Fibroblast of gingiva (primary cell): ENCODE measurements at places on chromosomes 4 and X.

DNA sequence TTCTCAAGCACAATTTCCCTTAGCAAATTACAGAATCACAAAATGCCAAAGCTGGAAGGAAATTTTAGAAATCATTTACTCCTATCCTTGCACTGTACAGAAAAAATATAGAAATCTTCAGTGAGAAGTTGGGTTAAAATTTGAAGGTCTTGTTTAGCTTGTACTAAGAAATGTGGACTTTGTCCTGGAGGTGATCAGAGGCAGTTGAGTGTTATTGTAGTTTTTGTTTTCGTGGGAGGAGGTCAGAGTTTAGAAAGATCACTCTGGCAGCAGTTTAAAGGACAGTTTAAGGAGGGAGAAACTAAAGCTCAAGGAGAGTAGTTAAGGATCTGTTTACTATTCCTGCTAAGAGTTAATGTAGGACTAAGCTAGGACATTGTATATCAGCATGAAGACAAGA is 54.4 kb upstream of the CXorf51B start:
- DNase-seq = no peak

- no peak for DNase-seq
Measured at GRCh38 chrX:49089553-49089952, 9.9 kb upstream of the WDR45 start.

DNA sequence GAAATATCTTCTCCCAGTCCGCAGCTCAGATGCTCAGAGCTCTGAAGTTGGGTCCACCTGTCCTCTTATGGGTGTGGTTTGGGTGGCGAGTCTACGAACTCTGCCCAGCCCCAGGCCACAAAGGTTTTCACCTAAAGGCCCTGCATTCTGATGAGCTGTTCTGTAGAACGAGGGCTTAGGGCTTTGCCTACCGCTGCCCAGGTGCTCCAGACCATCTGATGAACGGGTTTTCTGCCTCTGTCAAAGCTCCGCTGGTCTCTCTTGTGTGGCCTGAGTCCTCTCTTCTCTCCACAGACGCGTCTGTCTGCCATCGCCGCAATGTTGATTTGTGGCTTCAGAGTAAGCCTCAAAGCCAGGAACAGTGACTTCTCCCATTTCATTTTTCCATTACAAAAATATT is 28.4 kb upstream of the CPLX1 start:
- no peak for DNase-seq

DNA sequence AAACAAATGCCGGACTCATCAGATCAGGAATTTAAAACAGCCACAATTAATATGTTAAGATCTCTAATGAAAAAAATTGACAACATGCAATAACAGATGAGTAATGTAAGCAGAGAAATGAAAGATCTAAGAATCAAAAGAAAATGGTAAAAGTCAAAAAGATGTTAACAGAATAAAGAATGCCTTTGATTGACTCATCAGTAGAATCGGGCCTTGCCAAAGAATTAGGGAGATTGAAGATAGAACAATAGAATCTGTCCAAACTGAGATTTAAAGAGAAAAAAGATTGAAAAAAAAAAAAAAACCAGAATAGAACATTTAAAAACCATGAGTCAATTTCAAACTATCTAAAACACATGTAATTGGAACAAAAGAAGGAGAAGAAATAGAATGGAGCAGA is 25.9 kb upstream of the GUCY1A1 start:
- no peak for DNase-seq

DNA sequence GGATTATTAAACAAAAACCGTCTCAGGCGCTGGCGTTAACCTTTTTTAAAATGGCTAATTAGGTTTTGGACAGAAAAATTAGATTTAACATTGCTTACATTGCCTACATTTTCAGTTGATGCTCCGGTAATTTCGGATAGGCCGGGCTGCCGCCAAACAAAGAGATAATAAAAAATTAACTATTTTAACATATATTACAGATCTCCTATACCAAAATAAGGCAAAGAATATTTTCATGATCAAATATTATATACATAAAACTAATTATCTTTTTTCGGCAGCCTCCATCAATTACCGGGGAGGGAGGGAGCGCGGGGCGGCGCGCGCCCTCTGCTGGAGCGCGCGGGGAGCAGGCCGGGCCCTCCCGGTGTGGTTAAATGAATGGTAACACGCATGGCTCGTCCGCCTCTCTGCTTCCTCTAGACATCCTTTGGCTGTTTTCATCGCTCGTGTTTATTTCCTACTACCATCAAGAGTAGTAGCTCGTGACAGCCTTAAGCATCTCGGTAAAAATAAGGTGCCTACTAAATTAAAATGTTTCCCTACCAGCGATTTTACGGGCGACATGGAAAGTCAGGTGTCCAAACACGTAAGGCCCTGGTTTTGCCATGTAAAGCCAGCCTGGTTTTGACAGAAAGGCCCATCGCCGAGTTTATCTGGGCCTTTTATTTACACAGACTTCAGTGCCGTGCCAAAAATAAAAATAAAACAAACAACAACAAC is 52.4 kb upstream of the TMEM33 start:
- DNase-seq = peak; percentile 14

GRCh38 chr4:42398171-42398870 is 1.0 kb downstream of the SHISA3 start:
- no peak for DNase-seq

DNA sequence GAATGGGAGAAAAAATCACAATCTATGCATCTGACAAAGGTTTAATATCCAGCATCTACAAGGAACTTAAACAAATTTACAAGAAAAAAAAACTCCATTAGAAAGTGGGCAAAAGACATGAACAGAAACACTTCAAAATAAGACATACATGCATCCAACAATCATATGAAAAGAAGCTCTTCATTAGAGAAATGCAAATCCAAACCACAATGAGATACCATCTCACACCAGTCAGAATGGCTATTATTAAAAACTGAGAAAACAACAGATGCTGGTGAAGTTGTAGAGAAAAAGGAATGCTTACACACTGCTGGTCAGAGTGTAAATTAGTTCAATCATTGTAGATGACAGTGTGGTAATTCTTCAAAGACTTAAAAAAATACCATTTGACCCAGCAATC is 306.0 kb upstream of the TBX22 start:
- no peak for DNase-seq

DNA sequence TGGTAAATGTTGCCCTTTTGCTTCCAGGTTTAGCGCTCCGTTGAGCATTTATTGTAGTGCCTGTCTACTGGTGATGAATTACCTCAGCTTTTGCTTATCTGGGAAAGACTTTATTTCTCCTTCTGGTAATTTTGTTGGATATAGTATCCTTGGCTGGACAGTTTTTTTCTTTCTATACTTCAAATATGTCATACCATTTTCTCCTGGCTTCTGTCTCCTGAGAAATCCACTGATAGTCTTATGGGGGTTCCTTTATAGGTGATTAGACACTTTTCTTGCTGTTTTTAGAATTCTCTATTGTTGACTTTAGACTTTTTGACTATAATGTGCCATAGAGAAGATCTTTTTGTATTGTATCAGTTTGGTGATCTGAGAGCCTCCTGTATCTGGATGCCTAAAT is 73.5 kb downstream of the ARFIP1 start:
- no peak for DNase-seq

DNA sequence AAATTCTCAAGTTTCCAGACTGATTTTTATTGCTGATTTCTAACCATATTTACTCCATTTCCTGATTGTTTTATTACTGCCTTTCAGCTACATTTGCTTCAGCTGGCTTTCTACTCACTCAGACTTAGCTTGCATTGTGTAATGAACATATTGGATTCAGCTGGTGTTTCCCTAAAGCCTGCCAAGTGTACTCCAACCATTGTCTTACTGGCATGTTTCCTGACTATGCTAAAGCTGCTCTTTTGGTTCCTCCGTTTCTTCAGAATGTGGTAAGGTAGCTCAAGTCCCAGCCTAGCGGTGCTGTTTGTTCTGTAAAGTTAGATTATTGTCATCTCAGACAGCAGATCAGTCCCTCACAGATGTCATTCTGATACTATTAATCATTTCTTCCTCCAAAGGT is 53.1 kb upstream of the GLRA2 start:
- peak; percentile 49 for DNase-seq

- DNase-seq = no peak
Measured at GRCh38 chrX:581720-582298, 48.8 kb upstream of the SHOX start.

DNA sequence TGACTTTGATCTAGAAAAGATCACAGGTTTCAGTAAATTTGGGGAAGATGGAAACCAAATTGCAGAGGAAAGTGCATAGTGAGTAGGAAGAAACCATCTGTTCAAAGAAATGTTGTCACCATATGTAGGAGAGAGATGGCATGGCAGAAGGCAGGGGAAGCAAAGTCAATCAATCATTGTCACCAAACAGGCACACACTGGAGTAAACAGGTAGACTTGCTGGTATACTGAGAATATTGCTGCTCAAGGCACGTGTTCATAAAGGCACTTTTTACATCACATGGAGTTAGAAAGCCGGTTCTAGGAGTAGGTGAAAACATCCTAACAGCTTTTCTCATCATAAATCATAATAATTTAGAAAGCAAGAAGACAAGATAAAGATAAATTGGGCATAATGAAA is 550.5 kb upstream of the FAT1 start:
- no peak for DNase-seq

GRCh38 chrX:46341767-46342322 is 203.4 kb downstream of the ZNF674 start:
- no peak for DNase-seq

DNA sequence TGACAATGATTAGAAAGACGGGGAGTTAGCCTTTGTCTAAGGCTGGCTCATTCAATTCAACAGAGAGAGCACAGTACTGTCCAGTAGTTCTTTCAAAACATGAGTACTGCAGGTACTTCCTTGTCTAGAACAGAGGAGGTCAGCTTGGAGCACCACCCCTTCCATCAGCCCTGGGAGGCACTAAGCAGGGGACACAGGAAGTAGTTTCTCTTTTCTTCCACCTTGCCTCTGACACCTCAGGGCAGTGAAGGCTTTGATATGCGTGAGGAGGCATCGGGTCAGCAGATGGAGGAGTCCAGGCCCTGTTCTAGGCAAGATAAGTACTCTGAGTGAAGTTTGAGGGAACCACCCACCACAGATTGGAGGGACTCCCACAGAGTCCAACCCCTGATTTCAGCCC is 33.1 kb downstream of the MAGEB10 start:
- DNase-seq = no peak

- peak; percentile 96 for DNase-seq
Measured at GRCh38 chrX:100649550-100650356, 5.8 kb downstream of the SRPX2 start.

GRCh38 chr4:104743215-104743653 is 248.5 kb upstream of the CXXC4 start:
- no peak for DNase-seq

GRCh38 chrX:63755892-63756291 is 29.1 kb downstream of the ARHGEF9 start:
- no peak for DNase-seq

DNA sequence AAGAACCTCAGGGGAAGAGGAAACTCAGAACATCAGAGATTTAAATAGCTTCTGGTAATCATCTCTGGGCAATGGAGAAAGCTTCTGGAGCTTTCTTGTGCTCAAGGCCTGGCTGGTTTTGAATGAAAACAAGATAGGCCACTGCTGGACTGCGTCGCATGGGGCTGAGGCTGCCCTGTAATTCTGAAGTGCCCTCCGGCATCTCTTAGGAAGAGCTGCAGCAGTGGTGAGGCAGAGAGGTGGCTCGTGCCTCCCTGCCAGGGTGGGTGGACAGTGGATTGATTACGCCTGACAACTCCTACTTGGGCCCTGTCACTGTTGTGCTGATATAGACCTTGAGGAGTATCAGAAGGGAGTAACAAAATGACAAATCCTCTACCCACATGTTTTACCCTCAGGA is 279.7 kb downstream of the NR3C2 start:
- DNase-seq = no peak

- no peak for DNase-seq
Measured at GRCh38 chr4:86108834-86109233, 251.0 kb downstream of the MAPK10 start.

- DNase-seq = peak; percentile 89
Measured at GRCh38 chrX:66676990-66677389, 38.1 kb upstream of the EDA2R start.
